Chondrocyte (in vitro differentiated cells): ENCODE measurements at places on chromosomes 3 and 15. TPM values are rescaled to one million over a fixed set of nuclear protein-coding genes. Genes with fewer than 3 reads are reported as not detected.
A peak's percentile ranks its signal among the peaks of the same experiment; 100 is the strongest.

- peaks cover 41% of the 10 kb centered on the region for H3K4me1 ChIP-seq
- no peak for DNase-seq
- H3K36me3 ChIP-seq, result peaks cover 3% of the 10 kb centered on the region
- no peaks in the 10 kb centered on the region for H3K27me3 ChIP-seq
- H3K27ac ChIP-seq, result peak overlapping the region; percentile 92
Observed at GRCh38 chr3:188578576-188579363, 424.8 kb downstream of the LPP start.

DNA sequence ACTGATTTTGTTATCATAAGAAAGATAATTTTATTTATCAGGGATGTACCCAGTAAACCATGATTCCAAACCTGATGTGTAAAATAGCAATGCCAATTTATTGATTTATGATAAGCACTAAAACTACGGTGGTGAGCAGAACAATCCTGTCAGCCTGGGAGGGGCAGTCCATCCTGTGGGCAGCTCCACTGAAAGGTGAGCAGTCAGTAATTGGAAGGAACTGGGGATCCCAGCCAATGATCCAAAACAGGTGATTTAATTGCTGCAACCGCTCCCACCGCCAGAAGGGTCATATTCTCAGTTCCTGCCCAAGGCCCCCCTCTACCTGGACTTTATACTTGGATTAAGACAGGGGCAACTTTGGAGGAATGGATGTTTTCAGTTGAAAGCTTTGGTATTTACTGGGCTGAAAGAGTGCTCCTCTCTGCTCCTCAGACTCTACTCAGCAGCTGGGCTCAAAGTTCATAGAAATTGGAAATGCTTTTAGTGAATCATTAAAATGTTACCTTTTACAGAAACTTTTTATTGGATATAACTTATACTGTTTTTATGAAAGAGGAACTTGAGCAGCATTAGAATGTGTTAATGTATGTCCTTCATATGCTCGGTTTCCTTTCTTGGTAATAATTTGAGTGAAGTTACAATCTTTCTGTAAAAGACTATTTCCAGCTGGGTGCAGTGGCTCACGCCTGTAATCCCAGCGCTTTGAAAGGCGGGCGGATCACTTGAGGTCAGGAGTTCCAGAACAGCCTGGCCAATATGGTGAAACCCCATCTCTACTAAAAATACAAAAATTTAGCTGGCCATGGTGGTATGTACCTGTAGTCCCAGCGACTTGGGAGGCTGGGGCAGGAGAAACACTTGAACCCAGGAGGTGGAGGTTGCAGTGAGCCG is 198.6 kb upstream of the IL12A start:
- H3K27ac ChIP-seq, result peak overlapping the region; percentile 41
- H3K36me3 ChIP-seq, result no peaks in the 10 kb centered on the region
- no peaks in the 10 kb centered on the region for H3K27me3 ChIP-seq
- peaks cover 72% of the 10 kb centered on the region for H3K4me1 ChIP-seq
- no peak overlapping the region for H3K4me3 ChIP-seq
- DNase-seq, result no peak

- no peak overlapping the region for H3K27ac ChIP-seq
- H3K4me3 ChIP-seq, result no peak overlapping the region
- DNase-seq, result no peak
- H3K27me3 ChIP-seq, result no peaks in the 10 kb centered on the region
- H3K36me3 ChIP-seq, result peaks cover 3% of the 10 kb centered on the region
Observed at GRCh38 chr3:20916951-20917606, 731.1 kb upstream of the SGO1 start.

DNA sequence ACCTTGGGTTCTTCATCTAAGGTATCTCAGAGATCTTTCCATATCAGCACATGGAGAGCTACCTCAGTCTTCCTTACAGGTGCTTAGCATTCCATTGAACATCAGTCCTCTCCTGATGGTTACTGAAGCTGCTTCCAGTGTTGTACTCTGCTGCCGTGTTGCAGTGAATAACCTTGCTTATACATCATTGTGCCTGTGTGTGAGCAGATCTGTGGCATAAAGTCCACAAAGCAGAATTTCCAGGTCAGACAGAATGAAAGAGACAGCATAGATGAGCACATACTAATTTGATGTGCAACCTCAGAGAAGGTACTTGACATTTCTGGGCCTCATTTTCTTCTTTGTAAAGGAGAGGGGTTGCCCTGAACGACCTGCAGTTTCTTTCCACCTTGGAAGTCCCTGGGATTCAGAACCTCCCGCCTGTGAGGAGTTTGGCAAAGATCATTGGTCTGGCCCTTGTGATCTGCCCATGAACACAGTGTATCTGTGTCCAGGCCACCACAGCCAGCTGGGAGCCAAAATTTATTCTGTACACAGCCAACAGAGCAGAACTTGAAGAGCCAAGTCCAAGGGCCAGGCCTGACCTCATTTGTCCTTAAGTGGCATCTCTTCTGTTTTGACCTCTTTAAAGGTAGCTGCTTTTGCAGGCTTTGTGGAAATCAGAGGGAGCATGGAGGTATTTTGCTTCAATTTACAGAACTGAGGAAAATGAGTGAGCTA is 57.2 kb upstream of the SLC7A14 start:
- H3K4me3 ChIP-seq, result no peak overlapping the region
- H3K27ac ChIP-seq, result no peak overlapping the region
- DNase-seq, result no peak
- H3K36me3 ChIP-seq, result no peaks in the 10 kb centered on the region
- no peaks in the 10 kb centered on the region for H3K27me3 ChIP-seq

- peaks cover 25% of the 10 kb centered on the region for H3K4me1 ChIP-seq
- peak overlapping the region; percentile 1 for H3K27ac ChIP-seq
- no peaks in the 10 kb centered on the region for H3K27me3 ChIP-seq
- no peak for DNase-seq
Observed at GRCh38 chr3:12400616-12401194, 83.6 kb upstream of the TSEN2 start.

GOLGA6L4 gene
- 3.4 to 6.8 TPM (median 6.2 TPM) in 3 replicates for total RNA-seq

P2RY1 gene
- total RNA-seq, result 0.05 to 0.10 TPM in 2 of 3 replicates, not detected in the other

ILDR1 gene
- not detected in 3 replicates for total RNA-seq
